ENCODE measurements at places on chromosomes 12 and 14.

DNA sequence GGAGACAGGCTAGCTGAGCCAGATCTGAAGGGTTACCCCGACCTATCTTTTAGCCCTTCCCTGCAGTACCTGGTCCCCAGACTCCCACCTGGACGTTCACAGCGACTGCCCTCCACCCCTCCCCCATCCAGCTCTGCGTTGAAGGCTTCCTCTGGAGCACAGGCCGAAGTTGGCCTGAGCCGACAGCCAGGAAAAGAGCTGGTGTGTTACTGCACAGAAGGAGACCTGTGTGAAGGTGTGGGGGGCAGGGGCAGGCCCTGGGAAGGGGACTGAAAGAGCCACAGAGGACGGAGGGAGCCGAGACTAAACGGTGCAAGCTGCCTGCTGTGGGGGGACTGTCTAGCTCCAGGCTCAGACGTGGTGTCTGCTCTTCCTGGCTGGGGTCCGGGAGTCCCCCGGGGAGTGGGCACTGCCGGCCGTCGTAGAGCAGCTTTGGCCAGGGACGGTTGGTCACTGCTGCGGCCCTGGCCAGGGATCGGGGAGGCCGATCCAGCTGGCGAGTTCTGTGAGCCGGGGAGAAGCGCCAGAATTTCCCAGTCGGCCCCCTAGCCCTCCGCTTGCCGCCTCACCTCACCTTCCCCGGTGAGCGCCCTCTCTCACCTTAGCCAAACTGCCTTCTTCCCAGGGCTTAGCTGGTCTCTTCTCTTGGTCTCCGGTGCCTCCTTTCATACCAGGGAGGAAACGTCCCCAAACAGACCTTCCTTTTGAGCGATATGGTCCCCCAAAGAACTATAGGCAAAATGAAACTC lies 899 bp upstream of the COL2A1 start:
- no peak for DNase-seq

DNA sequence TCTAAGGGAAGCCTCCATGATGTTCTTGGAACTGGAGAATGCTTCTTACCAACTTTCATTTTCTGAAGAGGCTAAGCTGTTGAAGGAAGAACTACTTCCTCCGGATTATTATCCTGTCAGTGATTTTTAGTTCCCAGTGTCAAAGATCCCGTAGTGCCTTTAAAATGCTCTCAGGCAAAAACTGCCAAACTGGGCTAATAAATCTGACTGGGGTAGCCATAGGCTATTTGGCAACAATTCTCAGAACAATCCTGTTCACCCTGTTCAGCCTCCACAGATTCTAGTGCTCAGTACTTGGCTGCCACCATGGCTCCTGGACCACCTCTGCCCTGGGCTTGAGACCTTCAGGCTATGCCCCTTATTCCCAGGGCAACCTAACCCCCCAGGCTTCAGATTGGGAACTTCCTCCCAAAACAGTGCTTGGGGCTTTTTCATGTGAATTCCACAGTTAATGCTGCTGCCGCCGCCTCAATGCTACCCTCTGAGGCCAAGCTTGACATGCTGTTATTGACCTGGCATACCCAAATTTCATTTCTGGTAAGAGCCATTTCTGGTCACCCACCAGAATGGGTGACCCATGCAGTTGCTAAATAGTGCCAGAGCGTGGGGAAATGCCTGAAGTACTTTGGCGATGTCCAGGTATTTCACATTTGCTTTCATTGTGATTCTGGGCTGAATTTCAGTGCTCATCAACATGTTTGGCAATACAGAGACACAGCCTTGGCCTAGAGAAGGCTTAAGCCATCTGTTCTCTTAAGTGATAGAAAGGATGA lies 110.0 kb upstream of the ARHGAP5 start:
- DNase-seq: no peak

- no peak for DNase-seq
Observed at GRCh38 chr12:117882181-117882580, 86.6 kb downstream of the KSR2 start.

GRCh38 chr12:49980501-49981349 lies 8.0 kb downstream of the AQP6 start:
- no peak for DNase-seq

- no peak for DNase-seq
Observed at GRCh38 chr14:26917086-26917485, 319.3 kb upstream of the NOVA1 start.

GRCh38 chr12:99387661-99388060 lies 259.9 kb upstream of the GARIN6 start:
- no peak for DNase-seq

DNA sequence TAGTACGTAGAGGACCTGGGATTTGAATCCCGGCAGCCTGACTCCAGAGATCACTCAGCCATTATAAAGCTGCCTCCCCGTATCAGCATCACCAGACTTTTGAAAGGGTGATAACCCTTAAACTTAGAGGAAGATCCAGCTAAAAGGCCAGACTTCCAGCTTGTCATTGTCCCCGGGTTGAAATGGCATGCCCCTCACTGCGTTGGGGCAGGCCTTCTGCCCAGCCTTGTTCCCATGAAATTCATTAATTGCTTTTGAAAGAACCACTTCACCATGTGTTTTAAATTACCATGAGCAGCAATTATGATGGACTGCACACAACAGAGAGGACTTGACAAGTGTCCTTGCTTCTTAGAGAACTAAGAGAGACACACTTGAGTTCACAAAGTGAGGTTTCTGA lies 269.6 kb upstream of the CRY1 start:
- DNase-seq: no peak

GRCh38 chr14:94717808-94718207 lies 52.1 kb downstream of the GSC start:
- DNase-seq: no peak

GRCh38 chr12:65123435-65124063 lies 2.4 kb upstream of the WIF1 start:
- no peak for DNase-seq

- peak; percentile 45 for DNase-seq
Observed at GRCh38 chr14:23551266-23552028, at the start of gene ZFHX2. TSS of gene ZFHX2 (minus strand) at chr14:23551765. CDS start at chr14:23535325, 16,440 bp downstream.

GRCh38 chr14:77390188-77390587 lies 13.0 kb downstream of the SAMD15 start:
- DNase-seq: no peak

GRCh38 chr14:42028607-42029006 lies 421.9 kb downstream of the LRFN5 start:
- DNase-seq: no peak

DNA sequence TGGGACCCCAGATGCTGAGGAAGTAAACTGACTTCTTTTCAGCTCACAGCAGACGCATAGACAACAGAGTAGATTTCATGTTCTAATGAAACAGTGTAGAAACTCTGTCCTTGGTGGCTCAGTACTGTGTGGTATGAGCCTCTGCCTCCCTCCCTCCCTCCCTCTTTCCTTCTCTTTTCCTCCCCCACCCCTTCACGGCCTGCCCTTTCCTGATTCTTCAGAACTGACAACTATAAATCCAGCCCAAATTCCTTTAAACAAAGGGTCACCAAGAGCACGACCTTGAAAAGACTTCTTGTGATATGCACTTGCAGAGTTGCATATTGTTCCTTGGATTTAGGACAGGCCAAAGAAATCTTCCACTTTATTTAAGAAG lies 164.0 kb downstream of the ETV6 start:
- no peak for DNase-seq

DNA sequence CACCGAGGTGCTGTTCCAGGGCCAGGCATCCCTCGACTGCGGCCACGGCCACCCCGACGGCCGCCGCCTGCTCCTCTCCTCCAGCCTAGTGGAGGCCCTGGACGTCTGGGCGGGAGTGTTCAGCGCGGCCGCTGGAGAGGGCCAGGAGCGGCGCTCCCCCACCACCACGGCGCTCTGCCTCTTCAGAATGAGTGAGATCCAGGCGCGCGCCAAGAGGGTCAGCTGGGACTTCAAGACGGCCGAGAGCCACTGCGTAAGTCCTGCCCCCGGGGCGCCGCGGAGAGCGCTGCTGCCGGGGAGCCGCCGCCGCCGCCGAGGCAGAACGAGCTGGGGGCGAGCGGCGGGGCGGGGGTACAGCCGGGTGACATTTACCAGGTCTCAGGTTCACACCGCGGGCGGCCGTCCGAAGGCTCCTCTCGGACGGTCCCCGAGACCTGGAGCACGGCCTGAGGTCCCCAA lies 1.4 kb downstream of the PLXNC1 start:
- DNase-seq: no peak

DNA sequence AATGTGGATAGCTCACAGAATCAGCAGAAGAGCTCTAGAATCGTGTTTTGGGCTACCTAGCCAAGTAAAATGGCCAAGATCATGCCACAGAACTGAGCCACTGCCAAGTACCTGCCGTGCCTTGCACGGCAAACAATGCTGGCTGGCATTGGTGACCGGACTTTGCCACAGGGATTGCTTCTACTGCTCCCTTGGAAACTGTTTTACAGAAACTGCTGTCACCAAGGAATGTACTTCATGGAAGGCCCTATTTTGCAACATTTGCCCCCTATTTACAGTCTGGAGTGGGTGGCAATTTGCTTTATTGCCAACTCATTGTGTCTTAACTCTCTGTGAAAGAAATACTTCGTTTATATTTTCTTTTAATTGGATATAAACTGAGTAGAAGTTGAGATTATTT lies 49.0 kb downstream of the BORCS5 start:
- DNase-seq: no peak

GRCh38 chr14:22521449-22522239 lies 67.4 kb downstream of the DAD1 start:
- DNase-seq: no peak

DNA sequence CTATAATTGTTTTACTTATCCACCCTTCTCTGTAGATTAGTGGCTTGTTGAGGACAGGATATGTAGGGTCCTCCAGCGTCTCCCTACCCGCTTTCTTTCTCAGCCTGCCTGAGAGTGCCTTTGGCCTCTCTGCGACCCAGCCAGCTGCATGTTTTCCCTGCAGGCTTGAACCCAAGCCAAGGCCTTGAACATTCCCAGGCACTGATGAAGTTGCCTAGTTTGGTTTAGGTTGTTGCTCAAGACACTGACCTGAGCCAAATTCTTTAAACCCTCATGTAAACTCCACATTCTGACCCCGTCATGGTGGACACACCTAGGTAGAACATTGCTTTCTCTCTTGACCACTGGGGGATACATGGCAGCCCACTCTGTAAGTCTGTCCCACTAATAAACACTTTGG lies 33.4 kb upstream of the TXNRD1 start:
- DNase-seq: no peak

GRCh38 chr14:63343878-63344277 lies 25.1 kb upstream of the GPHB5 start:
- DNase-seq: no peak

DNA sequence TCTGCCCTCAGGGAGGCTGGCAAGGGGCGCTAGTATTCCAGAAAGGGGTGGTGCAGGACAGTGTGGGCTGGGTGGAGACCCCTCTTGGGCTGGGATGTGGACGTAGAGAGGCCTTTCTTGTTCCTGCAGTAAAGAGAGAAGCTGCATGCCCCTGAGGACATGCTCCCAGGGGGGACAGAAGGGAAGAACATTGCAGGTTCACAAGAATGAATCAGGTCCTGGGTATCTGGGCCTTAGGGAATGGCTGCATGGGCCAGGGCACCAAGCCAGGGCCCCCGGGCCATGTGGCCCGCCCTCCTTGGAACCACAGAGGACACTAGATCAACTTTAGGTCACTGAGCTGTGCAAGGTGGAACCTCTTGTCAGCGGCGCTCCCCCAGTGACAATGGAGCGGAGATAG lies 51.8 kb downstream of the ZNF664 start:
- no peak for DNase-seq

DNA sequence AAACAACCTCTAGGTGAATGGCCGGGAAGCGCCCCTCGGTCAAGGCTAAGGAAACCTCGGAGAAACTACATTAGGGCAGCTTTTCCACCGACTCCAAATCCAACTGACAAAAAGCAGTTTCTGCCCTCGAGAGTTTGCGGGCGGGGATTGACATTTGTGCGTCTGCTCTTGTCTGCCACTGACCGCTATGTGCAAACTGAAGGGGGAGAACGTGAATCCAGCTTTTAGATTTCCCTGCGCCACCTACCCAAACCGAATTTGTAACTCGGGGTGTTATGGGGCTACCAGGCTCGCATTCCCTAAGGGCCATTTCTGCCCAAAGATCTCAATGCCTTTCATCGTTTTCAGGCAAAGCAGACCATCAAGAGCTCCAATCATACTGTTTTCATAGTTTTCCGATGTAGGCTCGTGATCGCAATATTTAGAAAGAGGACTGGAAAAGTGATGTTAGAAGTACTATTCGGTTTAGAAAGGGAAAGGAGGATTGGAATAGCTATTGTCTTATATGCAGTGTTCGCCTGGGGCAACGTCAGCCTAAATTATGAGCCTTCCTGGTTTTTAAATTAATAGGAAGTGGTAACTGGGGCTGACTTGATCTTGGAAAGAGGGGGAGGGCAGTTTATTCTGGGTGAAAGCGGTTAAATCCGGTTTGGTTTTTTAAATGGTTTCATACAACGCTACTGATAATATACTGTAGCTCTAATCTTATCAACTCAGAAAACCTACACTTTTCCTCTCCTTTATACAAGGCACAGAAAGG lies 45.4 kb downstream of the BCAT1 start:
- no peak for DNase-seq

- no peak for DNase-seq
Observed at GRCh38 chr14:60101786-60102185, 10.1 kb downstream of the PCNX4 start.

- no peak for DNase-seq
Observed at GRCh38 chr12:92462527-92462926, 240.3 kb upstream of the PLEKHG7 start.

DNA sequence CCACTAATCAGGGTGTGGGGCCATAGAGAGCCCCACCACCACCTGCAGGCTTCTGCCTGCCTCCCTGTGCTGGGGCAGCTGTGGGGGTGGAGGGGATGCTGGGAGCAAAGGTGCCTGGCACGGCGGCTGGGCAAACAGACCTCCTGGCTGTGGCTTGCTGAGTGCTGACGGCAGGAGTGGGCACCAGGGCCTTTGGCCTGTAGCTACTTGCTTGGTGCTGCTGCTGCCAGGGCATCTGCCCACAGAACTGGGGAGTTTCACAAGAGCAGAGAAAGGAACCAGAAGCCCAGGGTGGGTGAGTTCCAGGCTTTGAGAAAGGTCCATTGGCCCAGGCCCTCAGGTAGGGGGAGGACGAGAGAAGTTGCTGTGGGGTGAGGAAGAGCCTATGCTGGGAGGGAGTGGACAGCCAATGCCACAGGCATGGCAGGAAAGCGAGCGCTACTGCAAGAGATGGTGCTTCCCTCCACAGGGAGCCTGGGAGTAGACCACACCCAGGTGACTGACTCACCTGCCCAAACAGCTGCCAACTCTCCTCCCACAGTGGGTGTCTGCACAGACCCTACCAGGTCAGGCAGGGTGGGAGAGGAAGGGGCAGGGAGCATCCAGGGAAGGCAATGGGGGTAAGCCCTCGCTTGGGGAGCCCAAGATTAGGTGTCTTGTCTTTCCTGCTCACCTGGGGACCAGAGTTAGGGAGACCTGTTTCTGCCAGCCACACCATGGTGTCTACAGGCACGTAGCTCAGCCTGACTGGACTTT lies 39.0 kb upstream of the HDAC7 start:
- DNase-seq: no peak

GRCh38 chr14:55638665-55639064 lies 58.7 kb downstream of the KTN1 start:
- no peak for DNase-seq

GRCh38 chr12:24424889-24425600 lies 475.6 kb upstream of the SOX5 start:
- no peak for DNase-seq

- peak; percentile 71 for DNase-seq
Observed at GRCh38 chr12:108633534-108634248, at the start of gene SELPLG. TSS of gene SELPLG (minus strand) at chr12:108633894. CDS start at chr12:108624307, 9,587 bp downstream.
